Caco-2 (cell line): ENCODE measurements at places on chromosomes 5 and 9. TPM values are rescaled to one million over a fixed set of nuclear protein-coding genes. Genes with fewer than 3 reads are reported as not detected.

DNA sequence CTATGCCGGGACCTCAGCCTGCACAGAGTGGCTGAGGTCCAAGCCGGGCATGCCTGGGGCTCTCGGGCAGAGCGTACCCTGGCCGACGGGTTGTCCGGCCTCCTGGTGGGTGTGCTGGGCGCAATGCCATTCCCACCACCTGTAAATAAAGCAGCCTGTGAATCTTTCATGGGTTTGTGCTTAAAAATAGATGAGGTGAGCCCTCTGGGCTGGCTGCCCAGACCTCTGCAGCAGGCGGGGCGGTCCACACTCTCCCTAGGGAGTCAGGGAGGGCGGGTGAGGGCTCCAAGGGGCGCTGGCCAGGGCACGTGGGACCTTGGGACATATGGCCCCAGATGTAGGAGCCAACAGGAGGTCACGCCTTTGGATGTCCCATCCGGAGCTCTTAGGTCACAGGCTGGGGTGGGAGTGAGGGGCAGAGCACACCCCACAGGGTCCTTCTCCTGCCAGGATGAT, 3.6 kb upstream of the AGPAT2 start:
- DNase-seq = no peak
- H3K36me3 ChIP-seq = no peaks in the 10 kb centered on the region

GRCh38 chr5:76029739-76030138, 53.4 kb upstream of the SV2C start:
- no peaks in the 10 kb centered on the region for H3K27me3 ChIP-seq
- no peak overlapping the region for H3K27ac ChIP-seq
- DNase-seq = no peak
- H3K4me1 ChIP-seq = no peaks in the 10 kb centered on the region
- H3K36me3 ChIP-seq = no peaks in the 10 kb centered on the region
- no peak overlapping the region for H3K4me3 ChIP-seq

DNA sequence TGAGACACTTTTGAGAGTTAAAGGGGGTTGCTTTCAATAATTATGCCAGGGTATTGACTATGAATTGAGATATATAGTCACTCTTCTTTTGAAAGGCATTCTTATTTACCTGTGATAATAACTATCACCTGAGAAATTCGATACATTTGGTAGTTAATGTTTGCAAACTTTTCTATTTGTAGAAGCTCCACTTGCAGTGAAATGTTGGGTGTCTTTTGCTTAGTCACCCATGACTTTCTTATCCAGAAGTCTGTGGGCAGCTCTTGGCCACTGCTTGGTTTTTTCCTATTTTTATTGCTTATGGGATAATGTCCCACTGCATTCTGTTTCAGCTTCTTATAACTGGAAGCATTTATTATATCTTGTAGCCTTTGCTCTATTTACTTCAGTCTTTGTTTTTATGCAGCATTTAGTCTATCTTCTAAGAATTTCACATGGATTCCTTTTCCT, 3.9 kb downstream of the MACIR start:
- H3K27me3 ChIP-seq = no peaks in the 10 kb centered on the region
- DNase-seq = no peak
- no peak overlapping the region for H3K27ac ChIP-seq
- H3K4me1 ChIP-seq = peaks cover 9% of the 10 kb centered on the region
- no peak overlapping the region for H3K4me3 ChIP-seq

- H3K27me3 ChIP-seq = no peaks in the 10 kb centered on the region
- DNase-seq = no peak
- H3K4me1 ChIP-seq = no peaks in the 10 kb centered on the region
- H3K4me3 ChIP-seq = no peak overlapping the region
- H3K27ac ChIP-seq = no peak overlapping the region
- no peaks in the 10 kb centered on the region for H3K36me3 ChIP-seq
Observed at GRCh38 chr5:76723266-76723665, 7.3 kb downstream of the F2R start.

DNA sequence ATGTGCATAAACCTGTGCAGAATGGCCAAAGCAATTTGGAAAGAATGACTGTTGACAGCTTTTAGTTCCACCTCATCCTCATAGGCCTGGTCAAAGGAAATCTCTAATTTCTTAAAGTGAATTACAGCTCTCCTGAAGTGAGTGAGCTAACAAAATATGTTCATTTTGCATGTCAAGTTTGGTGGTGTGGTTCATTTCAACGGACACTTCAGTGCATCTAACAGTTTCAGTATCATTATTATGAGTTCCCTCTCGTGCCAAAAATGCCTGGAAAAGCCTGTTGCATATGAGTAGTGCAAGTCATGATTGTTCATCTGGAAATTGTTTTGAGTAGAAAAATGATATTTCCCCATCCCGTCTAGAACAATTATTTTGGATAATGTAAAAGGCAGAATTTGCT, 53.2 kb upstream of the HMHB1 start:
- no peak overlapping the region for H3K27ac ChIP-seq
- H3K4me1 ChIP-seq = peaks cover 6% of the 10 kb centered on the region; the same call in 1 of the 2 replicates
- H3K4me3 ChIP-seq = no peak overlapping the region
- H3K36me3 ChIP-seq = no peaks in the 10 kb centered on the region

- H3K4me3 ChIP-seq = no peak overlapping the region
- no peaks in the 10 kb centered on the region for H3K27me3 ChIP-seq
Observed at GRCh38 chr5:112703866-112704820, 33.5 kb upstream of the APC start.

- no peak overlapping the region for H3K4me3 ChIP-seq
- no peak for DNase-seq
- H3K27ac ChIP-seq = no peak overlapping the region
- no peaks in the 10 kb centered on the region for H3K36me3 ChIP-seq
- H3K4me1 ChIP-seq = no peaks in the 10 kb centered on the region
Observed at GRCh38 chr5:23071682-23072081, 218.5 kb upstream of the CDH12 start.

RELL2 gene
- 8.7 and 13.6 TPM in 2 replicates for total RNA-seq

OR1J2 gene
- not detected in 2 replicates for total RNA-seq

CLINT1 gene
- total RNA-seq = 85.4 and 88.7 TPM in 2 replicates

CDK9 gene
- 47.9 and 48.2 TPM in 2 replicates for total RNA-seq

ADCY2 gene
- not detected in 2 replicates for total RNA-seq

HRH2 gene
- total RNA-seq = not detected in 2 replicates
